ENCODE measurements at places on chromosomes 2 and 18.

GRCh38 chr2:158142165-158142564, 40.5 kb downstream of the UPP2 start:
- DNase-seq, result no peak

DNA sequence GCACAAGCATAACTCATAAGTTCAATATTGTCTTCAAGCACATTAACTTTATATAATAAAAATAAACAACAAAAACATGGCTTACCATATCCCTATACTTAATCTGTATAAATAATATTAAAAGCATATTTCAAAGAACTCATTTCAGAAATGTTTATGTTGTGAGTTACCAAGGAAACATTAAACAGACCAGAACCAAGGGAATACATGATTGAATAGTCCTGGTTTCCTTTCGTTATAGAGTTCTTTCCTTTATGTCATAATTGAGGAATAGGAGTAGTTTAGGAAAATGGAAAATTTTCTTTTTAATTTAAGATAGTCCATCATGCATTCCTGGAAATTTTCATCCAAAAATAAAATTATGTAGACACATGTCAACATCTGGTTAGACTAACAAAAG, 343.0 kb downstream of the ERBB4 start:
- no peak for DNase-seq

- no peak for DNase-seq
These were observed 195.5 kb downstream of the ANKRD30BL start for GRCh38 chr2:131966256-131966655.

DNA sequence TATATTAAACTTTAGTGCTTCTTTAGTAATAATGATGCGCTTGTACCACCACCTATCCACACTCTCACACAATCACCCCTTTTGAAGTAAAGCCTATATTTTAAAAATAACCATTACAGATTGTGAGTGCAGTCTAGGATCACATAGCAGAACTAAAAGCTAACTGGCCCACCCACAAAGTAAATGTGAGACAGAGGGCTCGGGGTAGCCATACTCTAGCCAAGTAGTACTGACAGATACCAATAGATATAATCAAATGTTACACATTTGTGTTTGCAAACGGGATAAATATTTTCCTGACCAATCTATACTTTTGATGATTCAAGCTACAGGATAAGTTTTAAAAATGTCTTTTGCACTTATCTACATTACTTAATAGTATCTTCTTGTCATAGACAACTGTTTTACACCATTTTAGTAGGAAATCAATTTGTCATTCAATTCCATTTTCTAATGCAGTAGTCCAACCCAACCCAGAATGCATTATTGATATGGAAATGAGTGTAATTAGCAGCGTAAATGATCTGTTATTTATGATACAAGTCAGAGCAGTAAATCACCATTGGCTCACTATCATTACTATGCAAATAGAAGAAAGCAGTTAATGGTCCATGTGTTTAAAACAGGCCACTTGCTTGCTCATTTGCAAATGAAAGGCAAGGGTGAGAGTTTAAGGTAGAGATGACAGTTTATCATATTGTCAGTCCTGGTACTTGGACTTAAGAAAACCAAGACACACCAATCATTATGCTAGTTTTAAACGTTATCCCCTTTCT, 111.8 kb downstream of the ERBB4 start:
- DNase-seq, result no peak

DNA sequence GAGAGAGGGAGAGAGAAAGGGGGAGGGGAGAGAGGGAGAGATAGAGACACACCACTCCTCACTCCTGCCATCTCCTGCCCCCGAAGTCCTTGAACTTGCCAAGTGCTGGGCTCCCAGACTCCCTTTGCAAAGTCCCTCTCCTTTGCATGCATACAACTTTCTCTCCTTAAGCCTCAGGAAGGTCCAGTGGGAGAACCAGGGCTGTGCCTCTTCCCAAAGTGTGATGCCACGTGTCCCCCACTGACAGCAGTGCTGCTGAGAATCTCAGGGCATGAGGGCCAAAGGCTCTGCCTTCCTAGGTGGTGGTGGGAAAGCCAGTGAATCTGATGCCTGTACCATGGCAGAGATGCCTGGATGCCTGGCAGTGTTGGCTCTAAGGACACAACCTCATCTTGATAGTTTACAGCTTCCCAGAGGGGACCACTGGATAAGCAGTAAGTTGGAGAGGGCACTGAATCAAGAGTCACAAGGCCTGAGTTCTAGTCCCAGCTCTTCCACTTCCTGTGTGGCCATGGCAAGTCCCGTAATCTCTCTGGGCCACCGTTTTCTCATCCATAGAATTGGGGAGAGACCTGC, 103.4 kb downstream of the CLIP4 start:
- DNase-seq, result no peak

- no peak for DNase-seq
These were observed 42.2 kb upstream of the TBR1 start for GRCh38 chr2:161373942-161374341.

GRCh38 chr18:31493171-31493570, 4.8 kb upstream of the DSG2 start:
- DNase-seq, result no peak

- DNase-seq, result no peak
These were observed 133.4 kb downstream of the RGPD3 start for GRCh38 chr2:106334802-106335201.

DNA sequence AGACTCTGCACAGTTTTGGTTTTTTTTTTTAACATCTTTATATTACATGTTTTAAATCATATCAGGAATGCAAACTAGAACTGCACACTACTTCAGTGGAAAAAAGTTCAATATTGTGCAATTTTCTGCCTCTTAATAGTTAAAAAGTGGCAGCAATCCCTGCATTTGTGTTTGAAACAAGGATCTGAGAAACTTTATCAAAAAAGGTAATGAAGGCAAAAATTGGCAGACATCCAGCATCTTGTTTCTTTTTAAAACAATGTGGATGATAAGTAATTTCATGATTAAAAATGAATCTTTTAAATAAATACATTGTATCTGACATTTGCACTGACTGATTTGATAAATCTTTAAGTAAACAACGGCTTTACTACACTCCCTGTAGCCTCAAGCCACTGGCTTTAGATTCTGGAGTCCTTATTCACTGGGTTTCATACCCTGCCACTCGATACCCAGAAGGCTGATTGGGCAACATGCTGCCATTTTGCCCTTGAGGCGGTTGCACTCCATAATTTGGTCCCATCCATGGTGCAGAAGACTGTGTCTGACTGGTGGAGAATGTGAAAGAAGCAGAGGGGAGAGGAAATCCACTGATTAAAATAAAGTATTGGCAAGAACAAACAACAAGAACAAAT, 21.6 kb upstream of the C2orf42 start:
- DNase-seq, result no peak

DNA sequence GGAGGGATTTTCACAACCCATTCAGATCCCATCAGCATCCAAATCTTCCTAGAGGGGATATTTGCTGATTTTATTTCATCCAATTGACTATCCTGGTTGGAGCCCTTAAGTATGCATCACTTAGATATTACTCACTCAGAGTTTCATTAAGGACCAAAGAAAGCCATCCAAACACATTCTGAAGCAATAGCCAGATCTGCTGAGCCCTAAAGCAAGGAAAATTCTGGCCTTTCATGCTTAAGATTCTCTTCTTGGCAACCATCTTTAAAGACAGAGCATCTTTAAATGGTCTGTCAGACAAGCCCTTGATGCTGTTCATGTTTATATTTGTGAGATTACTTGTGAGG, 40.9 kb upstream of the C1D start:
- DNase-seq, result no peak

DNA sequence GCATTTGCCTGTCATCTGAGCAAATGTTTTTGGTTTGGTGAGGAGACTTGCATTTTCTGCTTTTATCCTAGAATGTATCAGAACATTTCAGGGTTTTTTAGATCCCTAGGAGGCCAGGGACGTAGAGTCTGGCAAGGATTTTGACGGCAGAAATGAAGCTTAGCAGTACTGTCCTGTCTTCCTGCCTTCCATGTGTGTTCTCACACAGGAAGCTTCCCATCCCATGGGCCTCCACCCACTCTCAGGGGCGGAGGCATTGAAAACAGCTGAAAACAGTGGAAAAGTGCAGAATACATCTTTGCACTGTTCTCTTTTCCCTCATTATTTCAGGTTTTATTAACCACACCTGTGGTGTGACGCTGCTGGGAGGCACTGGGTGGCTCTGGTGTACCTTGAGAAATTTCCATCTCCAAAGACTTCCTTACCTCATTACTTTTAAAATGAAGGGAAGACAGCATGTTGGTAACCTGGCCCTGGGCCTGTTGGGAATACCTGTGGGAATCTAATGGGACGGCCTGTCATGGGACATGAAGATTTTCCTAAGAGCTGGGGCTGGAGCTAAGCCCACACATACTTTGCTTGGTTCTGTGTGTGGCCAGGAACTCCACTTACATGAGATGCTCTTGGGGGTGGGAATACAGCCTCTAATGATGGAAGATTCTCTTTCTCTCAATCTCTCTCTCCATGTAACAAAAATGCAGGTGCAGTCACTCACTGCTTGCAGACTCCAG, 20.5 kb downstream of the PCARE start:
- DNase-seq, result no peak

GRCh38 chr2:237270520-237270919, 143.4 kb downstream of the COL6A3 start:
- DNase-seq, result no peak

- no peak for DNase-seq
These were observed 45.6 kb downstream of the ZNF519 start for GRCh38 chr18:14086458-14087231.

All from activated T-helper 9 cell treated with anti-CD3 and anti-CD28 coated beads, Interleukin-2, amount 50 U/mL, for 16 hours (primary cell).